ENCODE measurements at places on chromosomes 4 and X.

DNA sequence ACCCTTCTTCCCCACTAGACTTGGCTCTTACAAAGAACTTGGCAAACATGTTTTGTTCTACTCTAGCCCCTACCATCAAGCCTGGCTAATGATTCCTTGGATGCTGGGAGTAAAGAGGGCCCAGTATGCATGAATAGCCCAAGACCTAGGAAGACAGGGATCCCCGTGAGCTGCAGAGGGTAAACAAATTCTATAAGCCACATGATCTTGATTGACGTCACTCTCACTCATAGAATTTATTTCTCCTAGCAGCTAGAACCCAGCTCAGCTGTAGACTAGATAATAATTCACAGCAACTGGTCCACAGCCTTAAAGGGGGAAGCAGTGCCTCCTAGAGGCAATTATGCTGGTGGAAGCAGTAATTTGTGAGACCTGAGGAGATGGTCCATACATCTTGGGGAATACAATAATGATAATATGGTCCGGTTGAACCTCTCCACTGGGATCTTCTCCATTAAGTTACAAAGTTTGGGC, 16.1 kb upstream of the USO1 start:
- DNase-seq = no peak

GRCh38 chrX:23788521-23788920, 5.5 kb downstream of the SAT1 start:
- no peak for DNase-seq

DNA sequence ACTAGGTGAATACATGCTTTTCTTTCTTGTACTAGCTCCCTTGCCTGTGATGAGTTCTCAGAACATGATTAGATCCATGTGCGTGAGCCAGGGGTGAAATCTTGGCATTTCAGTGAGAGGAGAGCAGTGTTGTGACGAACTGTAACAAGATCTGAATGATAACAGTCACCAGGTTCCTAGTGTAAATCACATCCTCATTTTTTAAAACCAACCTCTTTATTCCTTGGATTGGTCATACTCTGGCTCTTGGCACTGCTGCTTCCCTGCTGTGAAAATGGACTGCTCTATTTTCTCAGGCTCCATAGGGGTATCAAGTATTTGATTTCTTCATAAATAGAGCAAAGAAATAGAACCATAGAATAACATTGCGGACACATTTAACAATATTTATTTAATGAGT, 206.3 kb downstream of the SLC4A4 start:
- DNase-seq = no peak

DNA sequence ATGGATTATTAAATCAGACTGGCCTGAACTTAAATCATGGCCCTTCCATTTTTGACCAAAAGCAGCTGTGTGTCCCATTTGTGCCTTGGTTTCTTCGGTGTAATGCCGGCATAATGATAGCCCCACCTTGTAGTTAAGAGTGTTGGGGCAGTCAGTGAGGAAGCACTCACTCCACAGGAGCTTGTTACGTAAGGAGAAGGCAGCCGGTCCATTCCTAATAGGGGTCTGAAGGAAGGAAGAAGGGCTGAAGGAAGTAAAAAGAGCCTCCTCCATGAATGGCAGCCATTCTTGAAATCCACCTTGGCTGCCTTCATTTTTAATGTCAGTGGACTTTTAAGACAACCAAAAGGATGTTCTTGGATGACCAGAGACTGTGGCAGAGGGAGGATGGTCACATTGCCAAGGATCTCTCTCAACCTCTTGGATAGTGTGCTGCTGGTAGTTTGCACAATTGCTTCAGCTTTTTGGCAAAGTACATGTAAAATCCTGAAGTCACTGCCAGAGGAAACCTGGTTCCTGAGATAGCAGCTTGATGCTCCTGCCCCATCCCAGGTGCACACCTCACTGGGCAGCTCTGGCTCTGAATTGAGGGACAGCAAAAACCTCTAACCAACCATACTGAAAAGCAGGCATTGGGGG, 113.5 kb downstream of the PTTG2 start:
- no peak for DNase-seq

- no peak for DNase-seq
These were observed 839.1 kb downstream of the SH3BGRL start for GRCh38 chrX:82041034-82041433.

GRCh38 chrX:150870487-150871340, 27.8 kb downstream of the CD99L2 start:
- DNase-seq = no peak

DNA sequence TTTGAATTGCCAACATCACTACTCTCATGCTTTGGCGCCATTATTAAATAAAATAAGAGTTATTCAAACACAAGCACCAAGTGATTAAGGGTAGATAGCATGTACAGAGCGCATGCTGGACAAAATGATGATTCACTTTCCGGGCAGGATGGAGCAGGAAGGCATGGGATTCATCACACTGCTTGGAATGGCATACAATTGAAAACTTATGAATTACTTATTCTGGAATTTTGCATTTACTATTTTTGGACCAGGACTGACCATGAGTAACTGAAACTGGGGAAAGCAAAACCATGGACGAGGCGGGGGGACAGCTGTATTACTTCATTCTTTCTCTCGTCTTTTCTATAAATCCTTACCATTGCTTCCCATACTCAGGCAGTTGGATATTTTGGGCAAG, 28.5 kb upstream of the FGF5 start:
- no peak for DNase-seq

DNA sequence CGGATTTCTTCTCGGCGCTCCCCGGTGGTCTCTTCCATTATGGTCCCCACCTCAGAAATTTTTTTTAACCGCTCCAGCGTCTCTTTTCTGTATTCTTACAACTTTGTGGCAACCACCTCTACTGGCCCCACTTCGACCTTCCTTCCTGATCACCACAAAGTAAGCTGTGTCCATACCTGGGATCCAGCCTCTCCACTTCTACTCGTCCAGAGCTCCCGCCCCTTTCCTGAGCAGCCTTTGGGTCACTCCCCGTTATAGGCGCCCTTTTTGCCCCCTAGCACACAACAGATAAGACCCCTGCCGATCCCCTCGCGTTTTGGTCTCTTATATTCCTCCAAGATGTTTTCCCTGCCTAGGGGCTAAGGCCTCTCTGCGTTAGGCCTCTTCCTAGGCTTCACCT, 557 bp downstream of the PIGG start:
- no peak for DNase-seq

DNA sequence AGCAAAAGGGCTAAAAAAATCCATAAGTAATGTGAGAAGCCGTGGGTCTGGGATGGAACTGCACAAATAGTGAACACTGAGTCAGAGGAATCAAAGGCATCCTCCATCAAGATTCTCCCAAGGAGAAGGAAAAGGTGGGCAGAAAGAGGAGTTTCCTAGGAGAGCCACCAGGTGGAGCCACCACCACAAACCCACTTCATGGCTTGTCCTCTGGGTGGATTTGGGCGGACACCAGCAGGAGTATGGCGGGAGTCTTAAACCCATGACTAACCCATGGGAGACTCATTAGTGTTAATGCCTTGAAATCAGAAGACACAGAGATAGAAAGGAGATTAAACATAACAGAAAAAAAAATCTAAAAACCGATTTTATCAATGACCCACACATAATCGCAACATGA, 147.7 kb downstream of the SH3KBP1 start:
- no peak for DNase-seq

GRCh38 chr4:185244763-185245162, 35.4 kb downstream of the SNX25 start:
- DNase-seq = no peak

DNA sequence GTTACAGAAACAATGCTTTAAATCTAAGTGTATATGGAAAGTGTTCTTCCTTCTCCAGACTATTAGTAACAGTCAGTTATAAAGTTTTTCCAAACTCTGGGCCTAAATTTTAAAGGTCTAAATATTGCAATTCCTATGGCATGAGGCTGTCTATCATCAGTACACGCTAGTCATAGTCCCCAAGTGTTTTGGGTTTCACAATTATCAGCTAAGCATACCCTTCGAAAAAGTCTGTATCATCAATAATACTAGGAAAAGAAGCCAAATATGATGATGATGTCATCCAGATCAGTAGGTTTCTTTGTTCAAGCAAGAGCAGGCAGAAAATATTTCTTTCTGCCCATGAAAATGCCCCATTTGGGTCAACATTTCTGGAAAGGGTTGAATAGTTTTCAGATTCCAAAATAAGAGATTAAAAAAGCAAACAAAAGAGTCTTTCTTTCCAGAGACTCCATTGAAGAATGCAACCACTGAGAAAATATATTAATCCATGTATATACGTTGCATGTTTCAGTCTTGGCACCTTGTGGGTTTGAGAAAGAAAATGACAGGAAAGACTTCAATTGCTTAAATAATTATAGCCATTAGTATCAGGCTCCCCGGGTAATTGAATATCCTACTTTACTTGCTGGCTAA, 173.8 kb downstream of the CAMK2D start:
- no peak for DNase-seq

DNA sequence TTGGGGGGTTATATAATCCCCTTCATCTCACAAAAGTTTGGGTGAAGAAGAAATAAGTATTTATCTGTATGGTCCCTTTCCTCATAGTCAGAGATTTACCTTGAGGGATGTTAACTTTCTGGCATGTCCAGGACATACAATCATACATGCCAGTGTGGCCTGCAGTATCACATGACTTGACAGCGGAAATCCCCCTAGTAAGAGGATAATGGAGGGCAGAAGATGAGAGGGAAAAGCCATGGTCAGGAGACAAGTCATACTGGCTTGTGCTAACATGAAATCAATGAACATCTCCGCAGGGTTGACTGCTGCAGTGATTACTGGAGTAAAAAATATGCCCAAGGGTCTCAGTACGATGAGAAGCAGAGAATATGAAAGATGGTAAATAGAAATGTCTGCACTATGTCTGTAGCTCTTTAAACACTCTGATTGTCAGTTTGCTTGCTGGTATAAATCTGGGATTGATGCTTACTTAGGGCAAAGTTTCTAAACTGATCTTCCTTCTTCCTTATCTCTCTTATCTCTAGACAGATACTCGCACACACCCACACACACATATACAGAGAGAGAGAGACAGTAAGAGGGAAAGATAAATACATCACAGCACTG, 1385.6 kb upstream of the ADGRL3 start:
- DNase-seq = no peak

GRCh38 chr4:185093603-185094002, 49.5 kb upstream of the SLC25A4 start:
- DNase-seq = no peak

DNA sequence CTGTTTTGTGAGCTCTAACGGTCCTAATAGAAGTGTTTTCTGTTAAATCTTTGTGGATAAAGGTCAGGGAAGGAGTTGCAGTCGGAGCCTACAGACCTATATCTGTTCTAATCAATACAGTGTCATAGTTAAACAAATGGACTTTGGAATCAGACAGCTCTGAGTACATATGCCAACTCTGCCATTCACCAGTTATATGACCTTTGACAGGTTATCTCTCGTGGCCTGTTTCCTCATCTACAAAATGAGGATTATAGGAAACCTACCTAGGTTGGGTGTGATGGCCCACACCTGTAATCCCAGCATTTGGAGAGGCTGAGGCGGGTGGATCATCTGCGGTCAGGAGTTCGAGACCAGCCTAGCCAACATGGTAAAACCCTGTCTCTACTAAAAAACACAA, 89.7 kb downstream of the MID1IP1 start:
- DNase-seq = no peak

DNA sequence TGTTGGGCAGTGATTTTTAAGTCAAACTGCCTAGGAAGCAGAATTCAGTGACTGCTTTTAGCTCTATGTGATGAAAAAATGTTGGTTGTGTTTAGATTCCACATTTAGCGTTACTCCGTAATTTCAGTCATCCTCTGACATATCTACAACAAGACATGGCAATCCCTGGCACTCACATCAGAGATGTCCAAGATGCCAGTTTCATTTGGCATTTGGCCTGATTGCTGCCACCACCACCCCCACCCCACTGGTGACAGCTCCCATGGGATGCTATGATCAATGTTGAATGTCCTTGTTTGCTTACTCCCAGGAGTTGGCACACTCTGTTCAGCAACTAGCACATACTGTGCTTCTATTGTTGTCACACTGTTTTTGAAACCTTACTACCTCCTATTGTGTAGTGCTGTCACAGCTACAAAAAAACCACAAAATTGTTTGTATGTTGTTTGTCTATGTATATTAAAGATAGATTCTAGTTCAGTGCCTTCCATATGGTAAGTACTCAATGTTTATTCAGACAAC, 101.4 kb downstream of the AWAT2 start:
- DNase-seq = no peak

DNA sequence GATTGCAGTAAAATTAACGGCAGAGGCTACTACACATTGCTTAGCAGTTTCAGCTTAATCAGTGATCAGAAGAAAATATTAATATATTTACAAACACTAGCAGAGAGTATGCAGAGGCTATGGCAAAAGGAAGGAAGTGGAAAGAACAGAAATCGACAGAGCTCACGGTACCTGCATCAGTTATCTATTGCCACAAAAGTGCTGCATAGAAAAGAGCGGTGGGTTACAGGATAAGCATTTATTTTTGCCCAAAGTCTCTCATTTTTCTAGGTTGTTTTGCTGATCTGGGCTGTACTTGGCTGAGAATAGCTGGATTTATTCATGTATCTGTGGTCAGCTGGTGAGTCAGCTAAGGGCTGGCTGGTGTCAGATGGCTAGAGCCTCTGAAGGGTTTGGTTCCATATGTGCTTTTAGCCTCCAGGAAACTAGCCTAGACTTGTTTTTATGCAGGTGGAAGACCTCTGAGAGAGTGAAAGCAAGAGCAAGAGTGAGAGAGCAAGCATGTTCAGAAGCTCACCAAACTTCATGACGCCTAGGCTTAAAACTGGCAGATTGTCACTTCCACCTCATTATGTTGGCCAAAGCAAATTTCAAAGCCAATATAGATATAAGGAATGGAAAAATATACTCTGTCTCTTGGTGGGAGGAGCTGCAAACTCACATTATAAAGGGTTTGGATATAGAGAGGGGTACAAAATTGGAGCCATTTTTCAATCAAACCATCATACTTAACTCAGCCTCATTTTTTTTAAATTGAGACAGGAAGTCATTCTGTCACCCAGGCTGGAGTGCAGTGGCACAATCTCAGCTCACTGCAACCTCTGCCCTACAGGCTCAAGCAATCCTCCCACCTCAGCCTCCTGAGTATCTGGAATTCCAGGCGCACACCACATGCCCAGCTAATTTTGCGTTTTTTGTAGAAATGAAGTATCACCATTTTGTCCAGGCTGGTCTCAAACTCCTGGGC, 153.2 kb upstream of the RPL34 start:
- no peak for DNase-seq

- no peak for DNase-seq
These were observed 260.1 kb upstream of the ETNPPL start for GRCh38 chr4:109022961-109023360.

- DNase-seq = no peak
These were observed 111.5 kb upstream of the IL15 start for GRCh38 chr4:141524841-141525240.

DNA sequence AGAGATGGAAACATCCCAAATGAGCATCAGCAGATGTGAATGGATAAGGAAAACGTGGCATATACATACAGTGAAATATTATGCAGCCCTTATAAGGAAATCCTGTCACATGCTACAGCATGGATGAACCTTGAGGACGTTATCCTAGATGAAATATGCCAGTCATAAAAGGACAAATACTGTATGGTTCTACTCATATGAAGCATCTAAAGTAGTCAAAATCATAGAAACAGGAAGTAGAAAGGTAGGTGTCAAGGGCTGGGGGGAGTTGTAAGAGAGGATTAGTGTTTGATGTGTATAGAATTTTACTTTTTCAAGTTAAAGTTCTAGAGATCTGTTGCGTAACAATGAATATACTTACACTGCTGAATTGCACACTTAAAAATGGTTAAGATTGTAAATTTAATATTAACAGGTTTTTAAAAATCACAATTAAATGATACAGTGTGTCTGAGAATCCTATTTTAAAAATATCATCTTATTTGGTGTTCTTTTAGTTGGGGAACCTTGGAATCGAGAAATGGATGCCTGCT, 58.5 kb downstream of the KDM6A start:
- no peak for DNase-seq

- DNase-seq = no peak
These were observed 20.0 kb downstream of the STBD1 start for GRCh38 chr4:76326515-76326914.

All from amygdala (tissue), 56 donors.